ENCODE measurements at places on chromosomes 12 and 14. TPM values are rescaled to one million over a fixed set of nuclear protein-coding genes. Genes with fewer than 3 reads are reported as not detected.

- DNase-seq, result peak; percentile 34
Measured at GRCh38 chr14:101224356-101225156, 321.0 kb upstream of the RTL1 start.

DNA sequence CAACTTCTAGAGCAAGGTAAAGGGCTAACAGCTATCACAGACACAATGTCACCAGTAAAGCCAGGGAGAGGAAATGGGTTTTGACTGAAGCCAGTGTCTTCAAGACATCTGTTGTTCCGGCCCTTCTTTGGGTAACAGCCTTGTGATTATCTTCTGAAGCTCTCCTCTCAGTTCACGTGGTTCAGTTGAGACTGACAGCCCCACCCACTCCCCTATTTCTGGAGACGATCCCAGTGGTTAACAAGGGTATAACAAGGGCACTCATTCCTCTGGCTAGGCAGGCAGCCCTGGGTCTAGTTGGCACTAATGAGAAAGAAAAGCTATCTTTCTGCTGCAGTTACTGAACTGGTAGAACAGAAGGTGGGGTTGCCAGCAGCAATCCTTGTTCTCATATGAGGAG is 6.9 kb downstream of the GNPTAB start:
- peak; percentile 57 for DNase-seq

DNA sequence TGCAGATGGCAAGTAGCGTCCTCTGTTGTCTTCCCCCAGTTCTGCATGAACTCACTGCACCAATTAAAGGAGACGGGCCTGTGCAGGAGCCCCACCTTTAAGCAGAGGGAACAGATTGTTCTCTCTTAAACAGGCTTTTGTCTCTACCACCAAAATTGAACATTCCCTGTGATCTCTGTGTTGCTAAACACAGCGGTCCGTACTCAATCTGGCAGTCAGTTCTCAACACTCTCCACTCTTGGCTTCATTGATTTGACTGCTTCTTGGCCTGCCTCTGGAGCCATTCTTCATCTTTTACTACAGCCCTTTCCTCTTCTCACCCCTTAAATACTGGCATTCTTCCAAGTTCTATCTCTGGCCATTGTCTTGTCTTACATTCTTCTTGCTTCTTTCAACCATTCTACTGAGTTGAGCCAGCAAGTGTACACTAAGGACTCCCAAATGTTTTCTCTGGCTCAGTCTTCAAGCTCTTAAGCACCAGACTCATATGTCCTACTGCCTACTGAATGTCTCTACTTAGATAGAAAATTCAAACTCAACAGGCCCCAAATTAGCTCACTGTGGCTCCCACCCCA is 8.0 kb upstream of the NT5DC3 start:
- no peak for DNase-seq

- DNase-seq, result no peak
Measured at GRCh38 chr12:65826353-65827171, 2.3 kb downstream of the HMGA2 start.

DNA sequence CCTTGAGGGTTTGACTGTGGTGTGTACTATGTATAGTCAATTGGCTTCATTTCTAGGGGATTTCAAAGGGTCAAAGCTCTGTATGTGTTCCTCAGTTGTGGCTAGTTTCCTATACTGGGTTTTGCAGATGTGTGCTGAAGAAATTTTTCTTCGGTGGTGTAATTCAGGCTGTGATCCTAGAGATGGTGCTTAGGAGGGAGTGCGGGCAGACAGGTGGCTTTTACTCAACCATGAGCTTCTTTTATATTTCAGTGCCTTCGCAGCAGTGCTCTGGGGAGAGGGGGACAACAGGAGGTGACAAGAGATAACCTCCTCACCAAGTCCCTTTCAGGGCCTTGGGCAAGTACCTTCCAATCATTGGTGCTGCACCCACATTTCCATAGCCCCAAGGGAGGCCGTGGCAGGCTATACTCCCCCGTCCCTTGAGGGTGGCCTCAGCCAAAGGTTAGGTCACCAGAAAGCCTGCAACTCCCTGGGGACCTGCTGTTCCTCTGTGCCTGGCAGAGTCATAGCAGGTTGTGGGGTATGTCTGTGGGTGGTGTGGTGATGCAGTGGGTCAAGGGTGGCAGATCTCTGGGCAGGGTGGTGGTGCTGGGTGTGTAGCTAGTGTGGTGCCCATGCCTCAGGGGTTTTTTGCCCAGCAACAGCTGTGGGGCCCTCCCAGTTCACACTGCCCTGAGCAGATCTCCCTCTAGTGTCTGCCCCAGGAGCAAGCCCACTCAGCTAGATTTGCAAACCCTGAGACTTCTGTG is 37.0 kb upstream of the TMX1 start:
- no peak for DNase-seq

GRCh38 chr12:113660936-113661335 is 189.3 kb upstream of the LHX5 start:
- DNase-seq, result no peak

DNA sequence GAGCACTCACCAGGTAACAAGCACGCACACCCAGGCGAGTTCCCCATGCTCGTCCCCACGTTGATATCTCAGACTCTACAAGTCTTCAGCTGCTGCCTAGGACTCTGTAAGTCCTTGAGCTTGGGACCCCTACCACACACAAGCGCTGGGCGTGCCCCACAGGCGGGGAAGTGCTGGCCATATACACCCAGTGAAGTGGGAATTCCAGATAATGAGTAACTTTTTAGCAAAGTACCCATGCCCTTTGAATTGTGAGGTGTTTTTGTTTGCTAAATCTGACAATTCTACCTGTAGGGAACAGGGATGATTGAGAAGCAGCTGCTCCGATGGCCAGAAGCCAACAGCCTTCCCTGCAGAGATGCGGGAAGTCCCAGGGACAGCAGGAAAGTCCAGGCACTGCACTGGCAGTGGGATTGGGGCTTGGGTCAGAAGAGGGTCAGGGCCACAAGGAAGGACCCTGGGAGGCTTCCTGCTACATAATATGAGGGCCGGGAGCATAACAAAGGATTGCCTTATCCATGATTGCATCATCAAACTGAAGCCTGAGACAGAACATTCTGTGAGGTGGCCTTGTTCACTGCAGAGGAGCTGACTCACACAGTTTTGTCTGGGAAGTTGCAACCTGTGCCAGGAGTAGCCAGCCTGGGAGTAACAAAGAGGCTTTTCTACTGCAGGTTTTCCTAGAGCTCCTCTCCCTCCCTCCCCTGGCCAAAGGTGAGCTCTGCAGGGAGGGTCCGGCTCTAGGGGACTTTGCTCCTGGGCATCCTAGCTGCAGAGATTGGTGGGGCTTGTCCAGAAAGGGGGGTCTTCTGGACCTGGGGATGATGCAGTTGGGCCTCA is 13.2 kb upstream of the SERPINA3 start:
- peak; percentile 70 for DNase-seq

Gene SLC25A47
- total RNA-seq, result not detected

Gene SMIM41
- total RNA-seq, result 0.78 TPM

Gene NYNRIN
- total RNA-seq, result 32.7 TPM

Gene GNG2
- 10.0 TPM for total RNA-seq

Data from ureter (tissue), 1 donor.